T-helper 17 cell (primary cell): ENCODE measurements at places on chromosomes 4 and X. TPM values are rescaled to one million over a fixed set of nuclear protein-coding genes. Genes with fewer than 3 reads are reported as not detected.

Gene FGF2
- 0.31 TPM for total RNA-seq

Gene ANKRD50
- 0.17 TPM for total RNA-seq

Gene ARHGEF38
- not detected for total RNA-seq

GRCh38 chrX:115913575-115913974 lies 257.0 kb upstream of the AGTR2 start:
- H3K4me3 ChIP-seq = no peak overlapping the region
- H3K27ac ChIP-seq = no peak overlapping the region
- no peak for DNase-seq

GRCh38 chrX:12901486-12901885 lies 4.9 kb upstream of the TLR8 start:
- H3K36me3 ChIP-seq = no peaks in the 10 kb centered on the region
- H3K27ac ChIP-seq = no peak overlapping the region
- peaks cover 5% of the 10 kb centered on the region for H3K4me1 ChIP-seq
- no peaks in the 10 kb centered on the region for H3K27me3 ChIP-seq

GRCh38 chrX:70455366-70456202 lies 10.9 kb downstream of the DLG3 start:
- H3K27ac ChIP-seq = peak overlapping the region; percentile 72
- no peaks in the 10 kb centered on the region for H3K27me3 ChIP-seq
- H3K36me3 ChIP-seq = no peaks in the 10 kb centered on the region

- H3K27ac ChIP-seq = no peak overlapping the region
- H3K4me3 ChIP-seq = no peak overlapping the region
- H3K36me3 ChIP-seq = no peaks in the 10 kb centered on the region
- no peaks in the 10 kb centered on the region for H3K4me1 ChIP-seq
- no peak for DNase-seq
- H3K27me3 ChIP-seq = no peaks in the 10 kb centered on the region
Observed at GRCh38 chr4:180240670-180241069, 2002.5 kb upstream of the TENM3 start.

DNA sequence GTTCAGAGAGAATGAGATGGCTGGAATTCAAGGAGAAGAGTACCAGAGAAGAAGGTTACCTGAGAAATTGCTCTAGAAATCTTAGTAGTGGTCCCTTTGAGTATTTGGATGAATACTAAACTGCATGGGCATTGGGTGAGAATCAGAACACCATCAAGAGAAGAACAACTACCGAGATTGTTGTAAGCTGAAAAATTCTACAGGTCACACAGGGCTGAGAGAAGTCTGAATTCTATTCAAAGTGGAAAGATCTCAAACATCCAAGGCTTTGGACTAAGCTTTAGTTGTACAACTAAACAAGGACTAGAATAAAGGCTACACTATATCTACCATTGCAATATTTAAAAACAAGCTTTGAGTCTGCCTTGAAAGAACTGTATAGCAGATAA lies 40.8 kb downstream of the LRBA start:
- peak overlapping the region; percentile 37 for H3K27ac ChIP-seq
- peaks cover 4% of the 10 kb centered on the region for H3K36me3 ChIP-seq
- H3K4me3 ChIP-seq = no peak overlapping the region
- no peaks in the 10 kb centered on the region for H3K27me3 ChIP-seq
- no peak for DNase-seq

- no peak overlapping the region for H3K27ac ChIP-seq
- H3K36me3 ChIP-seq = no peaks in the 10 kb centered on the region
- no peak overlapping the region for H3K4me3 ChIP-seq
- H3K27me3 ChIP-seq = no peaks in the 10 kb centered on the region
- H3K4me1 ChIP-seq = no peaks in the 10 kb centered on the region
Observed at GRCh38 chrX:13933352-13933751, 96.3 kb downstream of the GEMIN8 start.

GRCh38 chrX:5549512-5549911 lies 679.2 kb downstream of the NLGN4X start:
- H3K27ac ChIP-seq = no peak overlapping the region
- DNase-seq = no peak
- H3K27me3 ChIP-seq = no peaks in the 10 kb centered on the region

GRCh38 chr4:175065228-175065627 lies 147.1 kb downstream of the ADAM29 start:
- no peak overlapping the region for H3K4me3 ChIP-seq
- no peaks in the 10 kb centered on the region for H3K36me3 ChIP-seq
- no peak overlapping the region for H3K27ac ChIP-seq

- DNase-seq = no peak
- no peak overlapping the region for H3K27ac ChIP-seq
- H3K4me3 ChIP-seq = no peak overlapping the region
- H3K36me3 ChIP-seq = no peaks in the 10 kb centered on the region
- no peaks in the 10 kb centered on the region for H3K4me1 ChIP-seq
Observed at GRCh38 chr4:175385797-175386196, 426.3 kb downstream of the GPM6A start.
